ENCODE measurements at places on chromosomes 4 and X. TPM values are rescaled to one million over a fixed set of nuclear protein-coding genes. Genes with fewer than 3 reads are reported as not detected.

SNCA gene
- total RNA-seq, result 1.4 TPM

YY2 gene
- total RNA-seq, result 1.6 TPM

BLOC1S4 gene
- total RNA-seq, result 9.3 TPM

PDS5A gene
- 42.3 TPM for total RNA-seq

GUCY2F gene
- 0.13 TPM for total RNA-seq

HMGB2 gene
- 99.5 TPM for total RNA-seq

BTC gene
- 0.92 TPM for total RNA-seq

OTUD6A gene
- total RNA-seq, result not detected

F8A2 gene
- total RNA-seq, result not detected

CENPE gene
- 14.5 TPM for total RNA-seq

CRLF2 gene
- total RNA-seq, result not detected

ANOS1 gene
- total RNA-seq, result 16.5 TPM

PSAPL1 gene
- total RNA-seq, result not detected

S100P gene
- not detected for total RNA-seq

CYSLTR1 gene
- 0.26 TPM for total RNA-seq

FMR1NB gene
- total RNA-seq, result not detected

RASL11B gene
- total RNA-seq, result not detected

LONRF3 gene
- 1.3 TPM for total RNA-seq

PJA1 gene
- total RNA-seq, result 23.9 TPM

UGT2B28 gene
- not detected for total RNA-seq

DCAF8L2 gene
- total RNA-seq, result not detected

GAB3 gene
- total RNA-seq, result 4.1 TPM

MGAT4D gene
- not detected for total RNA-seq

SPANXD gene
- not detected for total RNA-seq

CT45A10 gene
- not detected for total RNA-seq

RTL9 gene
- total RNA-seq, result 0.06 TPM

DMD gene
- 18.1 TPM for total RNA-seq

CXCL11 gene
- not detected for total RNA-seq

RAP1GDS1 gene
- 42.3 TPM for total RNA-seq

COL4A6 gene
- 4.4 TPM for total RNA-seq

GATA1 gene
- not detected for total RNA-seq

SUPT20HL2 gene
- not detected for total RNA-seq

PABPC1L2B gene
- not detected for total RNA-seq

KIT gene
- 1.3 TPM for total RNA-seq

RAB33A gene
- 0.53 TPM for total RNA-seq

SHOX gene
- not detected for total RNA-seq

PLS3 gene
- 974 TPM for total RNA-seq

CCDC149 gene
- 18.2 TPM for total RNA-seq

COX7B2 gene
- not detected for total RNA-seq

FAM184B gene
- total RNA-seq, result not detected

MAGEA2B gene
- not detected for total RNA-seq

PTPN13 gene
- 44.8 TPM for total RNA-seq

FAAH2 gene
- 0.25 TPM for total RNA-seq

ADGRL3 gene
- total RNA-seq, result 3.0 TPM

TMEM150C gene
- 0.53 TPM for total RNA-seq

PNMA3 gene
- total RNA-seq, result 0.06 TPM

OSTC gene
- 199 TPM for total RNA-seq

TMSB15A gene
- total RNA-seq, result 6.3 TPM

KLB gene
- 0.06 TPM for total RNA-seq

AKAP14 gene
- total RNA-seq, result not detected

ZMYM3 gene
- total RNA-seq, result 7.7 TPM

CT55 gene
- total RNA-seq, result not detected

DSPP gene
- not detected for total RNA-seq

UBE2K gene
- 15.6 TPM for total RNA-seq

PPP1R2C gene
- not detected for total RNA-seq

SPANXA1 gene
- not detected for total RNA-seq

UPF3B gene
- 2.0 TPM for total RNA-seq

NSUN7 gene
- not detected for total RNA-seq

Measured in aortic smooth muscle cell (primary cell).